Stimulated activated CD8-positive, alpha-beta memory T cell treated with anti-CD3 and anti-CD28 coated beads, Interleukin-7, amount 100 ng/mL, for 24 hours (primary cell): ENCODE measurements at places on chromosomes 4 and X.

DNA sequence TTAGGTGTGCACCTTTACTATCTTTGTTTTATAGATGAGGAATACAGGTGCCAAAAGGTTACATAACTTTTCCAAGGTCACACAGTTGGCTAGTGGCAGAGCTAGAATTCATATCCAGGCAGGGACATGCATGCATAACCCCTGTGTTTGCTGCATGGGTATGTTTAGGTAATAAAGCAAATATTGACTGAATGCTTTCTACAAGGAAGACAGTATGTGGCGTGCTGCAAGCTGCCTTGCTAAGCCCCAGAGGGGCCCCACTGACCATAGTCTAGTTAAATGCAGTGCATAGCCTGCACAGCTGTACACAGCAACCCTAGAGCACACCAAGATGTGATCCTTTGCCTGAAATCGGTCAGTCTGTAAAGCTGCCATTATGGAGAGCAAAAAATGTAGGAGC, 320.5 kb upstream of the IGFBP7 start:
- DNase-seq = no peak

- no peak for DNase-seq
Observed at GRCh38 chrX:38514016-38514854, 47.1 kb upstream of the TSPAN7 start.

DNA sequence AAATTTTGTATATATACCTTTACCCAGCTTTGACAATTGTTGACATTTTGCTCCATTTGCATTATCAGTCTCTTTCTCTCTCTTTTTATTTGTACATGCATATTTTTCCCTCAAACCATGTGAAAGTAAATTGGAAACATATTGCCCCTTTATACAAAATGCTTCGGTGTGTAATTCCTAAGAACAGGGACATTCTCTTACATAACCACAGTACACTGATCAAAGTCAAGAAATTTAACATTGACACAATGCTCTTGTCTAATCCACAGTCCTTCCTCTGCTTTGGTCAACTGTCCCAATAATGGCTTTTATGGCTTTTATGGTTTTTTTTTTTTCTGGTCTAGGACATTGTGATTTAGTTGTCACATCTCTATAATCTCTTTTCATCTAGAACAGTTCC, 9.5 kb upstream of the SMS start:
- DNase-seq = no peak

DNA sequence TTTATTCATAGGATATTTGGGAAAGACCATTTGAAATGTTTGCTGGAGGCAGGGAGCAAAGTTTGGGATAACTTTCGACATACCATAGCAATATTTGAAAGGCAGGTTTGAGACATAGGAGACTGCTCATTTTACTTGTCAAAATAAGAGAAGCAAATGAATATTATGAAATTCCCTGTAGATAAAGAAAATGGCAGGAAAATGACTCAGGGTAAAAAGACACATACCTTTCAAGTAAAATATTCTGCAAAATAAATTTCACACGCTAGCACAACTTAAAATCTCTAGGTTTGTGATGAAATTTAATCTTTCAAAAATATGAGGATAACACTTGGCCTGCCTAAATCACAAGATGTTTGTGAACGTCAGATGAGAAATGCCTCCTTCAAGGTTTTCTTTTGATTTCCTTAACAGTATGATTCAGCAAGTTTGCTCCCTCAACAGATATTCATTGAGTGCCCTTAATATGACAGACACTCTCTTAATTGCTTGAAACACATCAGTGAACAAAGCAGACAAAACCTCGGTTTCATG, 6.6 kb downstream of the TMEM156 start:
- DNase-seq = no peak

- no peak for DNase-seq
Observed at GRCh38 chr4:947491-947971, 15.3 kb downstream of the TMEM175 start.

DNA sequence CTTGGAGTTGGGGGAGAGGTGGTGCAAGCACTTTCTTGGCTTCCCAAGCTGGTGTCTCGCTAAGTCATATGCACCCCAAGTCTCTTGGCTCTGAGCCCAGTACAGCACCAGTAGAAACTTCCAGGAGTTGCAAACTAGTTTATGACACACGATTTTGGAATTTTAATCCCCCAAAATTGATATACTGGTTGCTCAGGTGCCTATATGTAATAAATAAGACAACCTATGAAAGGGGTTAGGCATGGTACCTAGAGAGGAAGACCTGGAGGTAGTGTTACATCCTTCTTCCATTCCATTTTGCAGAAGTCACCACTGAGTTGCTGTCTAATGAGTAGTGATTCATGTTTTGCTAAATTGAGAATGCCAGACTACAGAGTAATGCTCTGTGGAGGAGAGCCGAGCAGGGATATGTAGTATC, 4.3 kb upstream of the SLC4A4 start:
- DNase-seq = no peak
